GM23338 (cell line): ENCODE measurements at places on chromosomes 12 and 14. TPM values are rescaled to one million over a fixed set of nuclear protein-coding genes. Genes with fewer than 3 reads are reported as not detected.

DNA sequence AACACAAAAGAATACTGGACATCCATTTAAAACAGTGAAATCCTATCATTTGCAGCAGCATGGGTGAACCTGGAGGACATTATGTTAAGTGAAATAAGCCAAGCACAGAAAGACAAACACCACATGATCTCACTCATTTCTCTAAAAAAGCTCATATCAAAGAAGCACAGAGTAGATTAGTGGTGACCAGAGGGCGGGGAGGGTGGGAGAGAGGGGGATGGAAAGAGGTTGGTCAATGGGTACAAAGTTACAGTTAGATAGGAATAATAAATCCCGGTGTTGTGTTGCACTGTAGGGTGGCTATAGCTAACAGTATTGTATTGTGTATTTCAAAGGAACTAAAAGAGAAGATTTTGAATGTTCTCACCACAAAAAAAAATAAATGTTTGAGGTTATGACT lies 52.4 kb downstream of the DUSP6 start:
- no peaks in the 10 kb centered on the region for H3K36me3 ChIP-seq
- no peak for DNase-seq
- no peak overlapping the region for H3K4me3 ChIP-seq
- no peaks in the 10 kb centered on the region for H3K27me3 ChIP-seq

Gene INHBE
- total RNA-seq: 19.4 and 29.0 TPM in 2 replicates

DNA sequence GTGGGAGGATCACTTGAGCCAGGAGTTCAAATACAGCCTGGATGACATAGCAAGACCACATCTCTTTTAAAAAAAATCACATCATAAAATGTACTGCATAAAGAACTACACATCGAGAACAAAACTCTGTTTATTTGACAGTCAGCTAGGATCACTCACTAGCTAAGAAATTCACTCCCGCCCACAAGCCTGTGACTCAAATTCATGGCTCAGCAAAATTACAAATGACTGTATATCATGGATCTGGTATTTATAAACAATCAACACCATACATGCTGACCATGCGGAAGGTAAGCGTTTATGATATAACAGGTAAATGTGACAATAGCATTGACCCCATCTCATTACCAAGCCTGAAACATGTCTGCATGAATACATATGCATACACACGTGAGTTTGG lies 206.5 kb downstream of the EFCAB11 start:
- DNase-seq: no peak
- H3K36me3 ChIP-seq: peaks cover 2% of the 10 kb centered on the region; the same call in 1 of the 2 replicates
- H3K4me3 ChIP-seq: no peak overlapping the region
- no peak overlapping the region for H3K27ac ChIP-seq

DNA sequence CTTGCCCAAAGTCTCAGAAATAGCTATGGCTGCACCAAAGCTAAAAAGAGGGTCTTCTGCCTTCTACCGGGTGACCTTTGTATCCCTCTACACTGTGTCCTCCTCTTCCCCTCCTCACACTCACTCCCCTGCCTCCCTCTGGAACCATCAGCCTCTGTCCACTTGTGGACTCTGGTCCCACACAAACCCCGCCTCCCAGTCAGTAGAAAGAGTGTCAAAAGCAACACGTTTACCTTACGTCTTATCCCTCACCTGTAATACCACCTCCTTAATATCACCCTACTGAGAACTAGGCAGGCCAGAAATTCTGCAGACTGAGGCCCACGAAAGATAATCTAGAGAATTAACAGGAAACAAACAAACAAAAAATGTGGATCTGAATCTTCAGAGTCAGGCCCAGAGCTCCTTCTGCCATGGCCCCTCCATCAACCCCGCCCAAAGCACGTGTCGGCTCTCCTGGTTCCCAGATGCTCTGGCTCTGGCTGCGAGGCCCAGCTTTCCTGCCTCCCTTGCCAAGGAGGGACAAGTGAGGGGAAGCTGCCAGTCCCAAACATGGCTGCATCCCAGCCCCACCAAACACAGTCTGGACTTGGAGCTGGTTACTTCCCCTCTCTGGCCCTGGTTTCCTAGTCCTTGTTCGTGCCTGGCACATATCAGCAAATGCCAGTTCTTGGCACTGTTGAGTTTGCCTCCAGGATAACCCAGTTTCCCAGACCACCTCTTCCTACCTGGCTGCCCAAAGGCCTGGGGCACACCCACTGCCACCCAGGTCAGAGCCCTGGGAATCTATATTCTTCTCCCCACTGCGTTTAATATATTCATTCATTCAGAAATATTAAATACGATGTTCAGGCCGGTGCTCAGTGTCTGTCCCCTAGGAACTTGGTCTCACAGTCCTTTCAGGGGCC lies 2.7 kb downstream of the ACTN1 start:
- H3K27me3 ChIP-seq: peaks cover 4% of the 10 kb centered on the region; the same call in 1 of the 2 replicates
- H3K4me3 ChIP-seq: peak overlapping the region; percentile 96
- no peak for DNase-seq
- H3K27ac ChIP-seq: peak overlapping the region; percentile 98; the same call in 1 of the 2 replicates
- 0 out of 2 replicates have a peak, but pooled peaks cover 3% of the 10 kb centered on the region for H3K36me3 ChIP-seq
